ENCODE measurements at places on chromosomes 12 and 14. TPM values are rescaled to one million over a fixed set of nuclear protein-coding genes. Genes with fewer than 3 reads are reported as not detected.
A peak's percentile ranks its signal among the peaks of the same experiment; 100 is the strongest.

Gene SCN8A
- total RNA-seq = 23.9 TPM

Gene RNASE4
- 2.0 TPM for total RNA-seq

Gene GPRC5A
- 0.38 TPM for total RNA-seq

Gene SERPINA3
- not detected for total RNA-seq

Gene SLC2A13
- total RNA-seq = 20.6 TPM

Gene LUM
- not detected for total RNA-seq

Gene BDKRB2
- 0.54 TPM for total RNA-seq

Gene TMEM119
- 0.35 TPM for total RNA-seq

Gene RAP1B
- total RNA-seq = 128 TPM

Gene PTPN21
- 5.6 TPM for total RNA-seq

Gene SPTB
- 1.9 TPM for total RNA-seq

Gene NTF3
- total RNA-seq = not detected

Gene SLC24A4
- 0.38 TPM for total RNA-seq

Gene OR10A7
- total RNA-seq = not detected

DNA sequence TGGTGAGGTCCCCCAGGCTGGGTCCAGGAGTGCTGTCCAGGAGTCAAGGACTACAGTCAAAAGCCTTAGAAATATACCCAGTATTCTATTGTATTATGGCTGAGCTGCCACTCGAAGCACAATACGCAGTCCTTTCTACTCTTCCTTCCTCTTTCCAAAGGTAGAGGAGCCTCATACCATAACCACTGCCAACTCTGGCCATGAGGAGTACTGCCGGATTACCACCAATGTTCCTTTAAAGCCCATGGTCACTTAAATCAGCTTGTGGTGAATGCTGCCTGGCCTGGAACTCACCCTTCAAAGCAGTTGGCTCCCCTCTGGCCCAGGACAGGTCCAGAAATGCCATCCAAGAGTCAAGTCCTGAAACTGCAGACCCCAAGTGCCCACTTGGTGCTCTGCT lies 425.4 kb downstream of the SLC16A7 start:
- peak; percentile 11 for DNase-seq

DNA sequence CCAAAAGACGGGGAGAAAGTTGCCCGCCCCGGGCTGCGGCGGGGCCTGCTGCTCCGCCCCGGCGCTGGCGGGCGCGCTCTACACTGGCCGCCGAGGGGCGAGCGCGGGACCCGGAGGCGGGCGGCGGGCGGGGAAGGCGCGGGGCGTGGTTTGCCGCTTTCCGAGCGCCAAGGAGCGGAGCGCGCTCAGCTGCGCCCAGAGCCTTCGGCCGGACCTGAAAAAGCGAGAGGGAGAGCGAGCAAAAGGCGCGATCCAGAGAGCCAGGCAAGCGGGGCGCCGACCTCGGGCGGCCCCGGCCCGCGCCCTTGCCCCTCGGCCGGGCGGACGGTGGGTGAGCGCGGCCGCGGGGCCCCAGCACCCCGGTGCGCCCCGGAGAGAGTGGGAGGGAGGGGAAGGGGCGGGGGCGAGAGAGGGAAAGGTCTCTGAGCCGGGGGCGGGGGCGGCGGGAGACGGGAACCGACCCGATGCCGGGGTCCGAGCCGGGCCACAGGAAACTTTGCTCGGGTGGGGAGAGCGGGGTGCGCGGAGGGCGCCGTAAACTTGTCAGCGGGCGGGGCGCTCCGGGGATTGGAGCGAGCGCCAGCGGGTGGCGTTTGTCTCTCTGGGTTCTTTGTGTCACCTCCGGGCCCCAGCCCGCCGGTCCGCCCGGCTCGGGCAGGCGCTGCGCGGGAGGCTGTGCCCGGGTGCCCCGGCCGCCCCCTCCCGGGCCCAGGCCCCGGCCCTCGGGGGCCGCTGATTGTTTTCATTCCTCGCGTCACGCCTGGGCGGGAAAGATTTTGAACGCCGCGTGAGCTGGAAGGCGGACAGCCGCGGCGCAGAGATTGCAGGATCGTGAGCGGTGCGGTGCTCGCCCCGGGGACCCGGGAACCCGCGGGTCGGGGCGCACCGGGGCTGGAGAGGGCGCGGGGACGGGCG lies at the start of gene SYNE2:
Gene SYNE2 (plus strand): TSS at position 188 of the 915 bp plus-strand sequence. CDS start 56,145 bp downstream, outside the sequence.
- DNase-seq = peak; percentile 88

DNA sequence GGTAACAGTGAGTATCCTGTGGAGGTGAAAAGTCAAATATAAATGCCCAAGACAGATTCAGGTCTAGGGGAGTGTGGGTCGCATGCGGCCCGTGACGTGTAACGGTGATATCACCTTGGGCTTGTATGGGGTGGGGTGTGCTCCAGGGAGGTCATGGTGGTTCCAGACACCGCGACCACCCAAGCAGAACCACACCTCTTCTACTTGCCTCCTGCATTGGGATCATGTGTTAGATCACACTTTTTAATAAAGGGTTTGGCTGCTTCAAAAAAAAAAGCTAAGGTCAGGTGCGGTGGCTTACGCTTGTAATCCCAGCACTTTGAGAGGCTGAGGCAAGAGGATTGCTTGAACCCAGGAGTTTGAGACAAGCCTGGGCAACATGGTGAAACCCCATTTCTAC lies 4.5 kb downstream of the FBLN5 start:
- DNase-seq = no peak

DNA sequence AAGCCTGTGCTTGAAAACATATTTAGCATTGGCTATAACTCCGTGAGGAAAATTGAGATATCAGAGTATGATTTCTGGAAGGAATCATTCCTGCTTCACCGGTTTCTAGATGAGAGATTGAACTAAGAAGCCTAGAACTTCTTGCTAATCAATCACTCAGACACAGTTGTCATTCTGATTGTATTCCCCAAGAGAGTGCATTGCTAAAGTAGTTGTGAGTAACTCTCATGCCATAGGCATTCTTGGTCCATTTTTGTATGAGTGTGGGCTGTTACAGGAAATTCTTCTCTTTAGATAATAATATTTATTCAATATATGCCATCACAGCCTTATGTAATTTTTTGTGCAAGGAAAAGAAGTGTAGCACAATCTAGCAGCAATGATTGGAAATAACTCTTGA lies 893.3 kb upstream of the MDGA2 start:
- no peak for DNase-seq

GRCh38 chr12:131540138-131540623 lies 170.7 kb upstream of the SFSWAP start:
- no peak for DNase-seq

GRCh38 chr14:31194095-31194494 lies 13.5 kb downstream of the HECTD1 start:
- DNase-seq = no peak

GRCh38 chr12:68200854-68201253 lies 24.8 kb downstream of the IL26 start:
- DNase-seq = no peak

DNA sequence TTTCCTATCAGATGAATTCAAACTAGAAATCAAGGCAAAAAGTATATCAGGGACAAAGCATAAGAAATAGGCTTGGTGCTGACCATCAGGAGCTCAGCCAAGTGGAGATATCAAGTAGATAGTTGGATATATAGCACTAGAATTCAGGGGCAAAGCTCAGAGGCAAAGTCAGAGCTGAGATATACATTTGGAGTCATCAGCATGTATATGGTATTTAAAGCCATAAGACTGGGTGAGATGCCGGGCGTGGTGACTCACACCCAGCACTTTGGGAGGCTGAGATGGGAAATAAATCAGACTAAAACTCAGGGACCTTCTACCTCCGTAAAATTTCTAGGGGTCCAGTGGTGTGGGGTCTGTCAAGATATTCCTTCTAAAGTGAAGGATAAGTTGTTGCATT lies 38.9 kb upstream of the LIMA1 start:
- no peak for DNase-seq

GRCh38 chr14:104181761-104182530 lies 43.6 kb downstream of the KIF26A start:
- no peak for DNase-seq

DNA sequence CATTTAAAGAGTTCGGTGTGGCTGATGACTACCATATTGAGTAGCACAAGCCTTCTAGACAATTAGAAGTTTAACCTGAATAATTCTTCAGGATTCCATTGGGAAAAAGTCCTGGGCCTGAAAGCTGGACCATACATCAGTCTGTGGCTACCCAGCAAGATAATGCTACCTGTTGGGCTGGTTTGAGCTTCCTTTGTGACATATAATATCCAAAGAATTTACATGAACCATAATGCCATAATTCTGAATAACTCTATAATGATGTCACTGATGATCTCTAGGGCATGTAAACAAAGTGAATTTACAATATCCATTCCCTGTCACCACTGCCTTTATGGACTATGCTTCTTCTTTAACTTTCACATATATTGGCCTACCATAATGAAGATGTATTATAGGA lies 3.8 kb upstream of the YBX3 start:
- DNase-seq = no peak

GRCh38 chr12:12779529-12779928 lies 5.9 kb upstream of the APOLD1 start:
- no peak for DNase-seq

GRCh38 chr12:31323391-31324115 lies 2.4 kb downstream of the SINHCAF start:
- peak; percentile 56 for DNase-seq

- peak; percentile 45 for DNase-seq
Measured at GRCh38 chr12:44654646-44655639, 221.2 kb downstream of the NELL2 start.

GRCh38 chr12:72829838-72830237 lies 557.7 kb downstream of the TRHDE start:
- no peak for DNase-seq

DNA sequence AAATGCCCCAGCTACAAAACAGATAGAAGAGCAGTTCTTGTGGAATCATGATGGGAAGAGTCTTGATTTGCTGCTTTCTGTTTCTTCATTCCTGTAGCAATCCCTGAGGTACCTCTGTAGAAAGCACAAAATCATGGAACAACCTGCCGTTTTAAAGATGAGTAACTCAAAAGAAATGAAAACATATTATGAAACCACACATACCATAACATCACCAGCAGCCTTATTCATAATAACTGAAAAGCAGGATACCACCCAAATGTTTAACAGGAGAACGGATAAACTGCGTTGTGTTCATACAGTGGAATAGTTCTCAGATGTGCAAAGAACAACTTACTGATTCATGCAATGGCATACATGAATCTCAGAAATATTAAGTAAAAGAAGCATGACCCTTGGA lies 188.1 kb downstream of the RGS6 start:
- DNase-seq = no peak

DNA sequence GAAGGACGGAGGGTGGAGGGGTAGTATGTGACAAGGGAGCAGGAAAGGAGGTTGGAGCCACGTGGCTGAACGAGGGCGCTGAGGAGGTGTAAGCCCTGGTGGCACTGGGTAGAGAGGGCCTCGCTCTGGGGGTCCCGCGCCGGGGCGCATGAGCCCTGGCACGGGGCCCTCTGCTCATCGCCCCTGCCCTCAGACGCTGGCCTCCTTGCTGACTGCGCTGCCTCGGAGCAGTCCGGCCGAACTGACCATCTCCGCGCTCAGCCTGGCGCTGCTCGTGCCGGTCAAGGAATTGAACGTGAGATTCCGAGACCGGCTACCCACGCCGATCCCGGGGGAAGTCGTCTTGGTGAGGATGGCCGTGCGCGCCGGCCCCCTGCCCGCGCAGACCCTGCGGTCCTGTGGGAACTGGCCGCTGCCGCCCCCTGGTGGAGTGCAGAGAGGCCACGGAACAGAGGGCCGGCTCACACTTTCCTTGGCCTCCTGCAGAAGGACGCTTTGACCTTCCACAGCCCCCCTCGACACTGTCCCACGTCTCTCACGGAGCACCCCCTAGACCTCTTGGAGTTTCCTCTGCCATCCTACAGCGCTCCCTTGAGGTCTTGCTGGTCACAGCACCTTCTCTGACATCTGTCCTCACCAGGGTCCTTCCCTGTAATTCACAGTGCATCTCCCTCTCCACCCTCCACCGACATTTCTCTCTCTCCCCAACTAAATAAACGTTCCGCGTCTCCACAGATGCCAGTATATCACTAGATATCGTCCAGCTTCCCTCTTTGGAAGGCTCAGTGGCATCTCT lies 10.5 kb downstream of the ARHGEF25 start:
- peak; percentile 77 for DNase-seq

DNA sequence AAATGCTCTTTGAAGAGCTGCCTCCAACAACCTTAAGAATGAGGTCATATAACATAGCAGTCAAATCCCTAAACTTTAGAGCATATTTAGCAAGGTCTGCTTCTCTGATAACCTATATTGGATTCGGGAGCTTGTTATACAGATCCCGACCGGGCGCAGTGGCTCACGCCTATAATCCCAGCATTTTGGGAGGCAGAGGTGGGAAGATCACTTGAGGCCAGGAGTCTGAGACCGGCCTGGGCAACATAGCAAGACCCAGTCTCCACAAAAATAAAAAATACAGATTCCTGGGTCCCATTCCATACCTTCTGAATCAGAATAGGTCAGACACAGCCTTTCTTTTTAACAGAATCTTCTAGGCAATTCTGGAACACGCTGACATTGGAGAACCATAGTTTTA lies 46.7 kb downstream of the SPRING1 start:
- no peak for DNase-seq

DNA sequence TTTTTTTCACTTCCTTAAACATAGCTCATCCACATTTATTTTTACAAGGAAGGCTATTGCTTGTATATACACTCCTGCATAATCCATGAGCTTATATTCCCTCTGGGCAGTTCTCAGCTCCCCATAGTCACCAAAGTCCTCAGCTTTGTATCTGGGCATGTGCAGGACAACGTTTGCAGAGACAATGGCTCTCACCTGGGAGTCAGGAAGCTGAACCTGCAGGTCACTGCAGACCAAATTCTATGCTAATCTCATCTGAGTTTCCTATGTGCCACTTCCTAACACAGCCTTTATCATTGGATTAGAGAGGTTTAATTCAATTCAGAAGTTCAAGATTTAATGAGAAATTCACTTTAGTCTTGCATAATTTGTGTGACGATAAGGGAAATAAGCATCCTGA lies 131.5 kb downstream of the KCNK10 start:
- peak; percentile 39 for DNase-seq

- no peak for DNase-seq
Measured at GRCh38 chr14:77868552-77869285, 68.8 kb downstream of the ADCK1 start.

- no peak for DNase-seq
Measured at GRCh38 chr12:132651444-132652100, 33.0 kb downstream of the P2RX2 start.

- DNase-seq = peak; percentile 79
Measured at GRCh38 chr12:8697120-8697475, 693 bp upstream of the RIMKLB start.

DNA sequence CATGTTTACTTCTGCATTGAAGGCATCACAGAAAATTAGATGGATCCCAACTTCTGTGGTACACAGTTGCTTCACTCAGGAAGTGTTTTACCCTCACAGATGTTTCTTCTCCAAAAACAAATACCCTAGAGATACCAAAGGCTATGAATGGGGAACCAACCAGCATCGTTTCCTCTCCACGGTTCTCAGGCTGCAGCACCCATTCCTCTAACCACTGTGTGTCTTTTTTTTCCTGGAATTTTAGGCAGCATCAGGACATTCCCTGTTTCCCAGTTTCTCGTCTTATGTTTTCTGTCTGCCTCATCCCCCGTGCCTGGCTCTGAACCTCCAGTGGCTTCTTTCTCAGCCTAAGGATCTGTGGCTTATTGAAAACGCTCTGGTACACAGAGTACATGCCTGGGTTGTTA lies 72.0 kb upstream of the TBX5 start:
- no peak for DNase-seq
